ENCODE measurements at places on chromosomes 7 and 10.

DNA sequence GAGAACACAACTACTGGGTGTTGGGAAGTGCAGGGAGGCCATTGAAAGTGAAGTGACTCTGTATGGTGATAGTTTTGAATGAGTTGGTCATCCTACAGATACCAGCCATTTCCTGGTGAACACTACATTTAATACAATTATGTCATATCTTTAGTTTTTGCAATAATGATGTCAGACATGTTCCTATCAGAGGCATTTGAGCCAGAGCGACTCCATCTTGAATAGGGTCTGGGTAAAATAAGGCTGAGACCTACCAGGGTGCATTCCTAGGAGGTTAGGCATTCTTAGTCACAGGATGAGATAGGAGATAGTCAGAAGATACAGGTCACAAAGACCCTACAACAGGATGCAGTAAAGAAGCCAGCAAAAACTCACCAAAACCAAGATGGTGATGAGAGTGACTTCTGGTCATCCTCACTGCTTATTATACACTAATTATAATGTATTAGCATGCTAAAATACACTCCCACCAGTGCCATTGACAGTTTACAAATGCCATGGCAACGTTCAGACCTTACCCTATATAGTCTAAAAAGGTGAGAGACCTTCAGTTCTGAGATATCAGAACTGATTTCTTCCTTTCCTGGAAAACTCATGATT is 28.2 kb downstream of the ADK start:
- DNase-seq: no peak

DNA sequence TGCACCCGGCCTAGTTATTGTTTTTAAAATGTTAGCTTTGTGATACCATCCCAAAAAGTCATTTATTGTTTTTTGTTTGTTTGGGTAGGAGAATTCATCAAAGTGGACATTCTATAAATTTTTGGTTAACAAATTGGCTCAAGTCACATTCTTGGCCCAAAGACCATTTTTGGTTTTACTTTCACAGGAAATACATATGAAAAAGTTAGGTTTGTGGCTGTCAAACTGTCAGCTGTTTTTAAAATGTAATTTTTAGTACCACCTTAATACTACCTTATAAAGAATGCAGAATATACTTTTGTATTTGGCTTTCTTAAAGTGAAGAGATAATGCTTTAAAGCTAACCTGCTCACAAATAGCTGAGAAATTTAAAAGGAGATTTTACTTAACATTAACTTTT is 25.1 kb downstream of the TMEM168 start:
- no peak for DNase-seq

GRCh38 chr10:100725071-100725471 is 20.3 kb upstream of the PAX2 start:
- DNase-seq: no peak

DNA sequence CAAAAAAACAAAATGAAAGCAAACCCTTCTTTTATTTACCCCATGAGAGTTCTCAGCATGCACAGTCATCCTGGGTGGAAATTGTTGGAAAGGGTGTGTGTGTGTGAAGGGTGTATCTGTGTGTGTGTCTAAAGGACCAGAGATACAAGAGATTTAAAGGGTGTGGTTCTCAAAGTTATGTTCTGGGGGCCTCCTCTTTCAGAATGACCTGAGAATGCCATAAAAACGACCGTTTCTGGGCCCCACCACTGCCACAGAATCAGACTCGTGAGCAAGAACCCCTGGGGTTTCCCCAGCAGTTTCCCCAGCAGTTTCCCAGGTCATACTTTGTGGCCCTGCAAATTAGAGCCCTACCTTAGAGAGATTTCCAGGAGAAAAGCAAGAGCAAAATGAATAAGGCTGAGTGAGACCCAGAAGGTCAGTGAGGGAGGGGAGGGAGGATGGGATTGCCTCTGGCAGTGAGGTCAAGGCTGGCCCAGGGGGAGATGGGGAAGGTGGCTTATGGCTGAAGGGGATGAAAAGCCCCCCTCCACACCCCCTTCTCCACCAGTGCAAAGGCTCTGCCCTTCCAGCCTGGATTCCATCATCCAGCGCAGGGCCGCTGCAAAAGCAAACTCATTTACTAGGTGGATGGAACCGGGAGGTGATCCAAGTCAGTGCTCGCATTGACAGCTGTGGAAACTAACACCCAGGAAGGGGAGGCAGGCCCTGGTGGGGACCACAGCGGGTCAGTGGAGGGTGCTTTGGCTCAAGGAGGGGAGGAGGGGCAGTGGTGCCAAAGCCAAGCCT is 10.2 kb downstream of the PYROXD2 start:
- no peak for DNase-seq

- DNase-seq: no peak
Measured at GRCh38 chr10:31789555-31789954, 139.1 kb downstream of the ARHGAP12 start.

DNA sequence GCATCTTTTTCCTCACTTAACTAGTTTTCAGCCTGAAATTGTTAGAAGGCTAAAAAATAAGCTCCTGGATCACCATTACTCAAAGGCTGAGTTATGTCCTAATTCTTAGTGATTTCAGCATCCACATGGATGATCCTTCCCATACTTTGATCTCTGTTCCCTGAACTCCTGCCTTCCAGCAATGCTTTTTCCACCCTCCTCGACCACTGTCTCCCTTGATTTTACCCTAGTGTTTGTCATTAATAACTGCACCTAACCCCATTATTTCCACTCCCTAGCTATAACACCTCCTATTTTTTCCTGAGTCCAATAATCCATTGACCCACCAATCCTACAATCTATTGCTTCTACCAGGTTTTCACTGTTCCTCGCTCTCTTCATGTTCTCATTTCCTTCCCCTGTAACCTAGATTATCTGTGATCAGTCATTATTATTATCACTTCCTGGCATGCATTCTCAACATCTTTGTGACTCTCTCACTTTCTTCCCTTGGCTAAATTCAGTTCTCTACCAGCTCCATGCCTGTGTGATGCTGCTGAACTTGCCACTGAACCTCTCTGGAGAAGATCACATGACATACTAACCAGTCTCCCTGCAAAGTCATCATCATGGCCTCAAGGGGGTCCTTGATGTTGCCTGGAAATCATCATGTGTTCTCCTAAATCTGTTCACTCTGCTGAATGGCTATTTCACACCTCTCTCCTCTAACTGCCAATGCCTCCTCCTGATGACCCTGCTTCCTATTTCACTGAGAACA is 6.5 kb upstream of the CALU start:
- no peak for DNase-seq

DNA sequence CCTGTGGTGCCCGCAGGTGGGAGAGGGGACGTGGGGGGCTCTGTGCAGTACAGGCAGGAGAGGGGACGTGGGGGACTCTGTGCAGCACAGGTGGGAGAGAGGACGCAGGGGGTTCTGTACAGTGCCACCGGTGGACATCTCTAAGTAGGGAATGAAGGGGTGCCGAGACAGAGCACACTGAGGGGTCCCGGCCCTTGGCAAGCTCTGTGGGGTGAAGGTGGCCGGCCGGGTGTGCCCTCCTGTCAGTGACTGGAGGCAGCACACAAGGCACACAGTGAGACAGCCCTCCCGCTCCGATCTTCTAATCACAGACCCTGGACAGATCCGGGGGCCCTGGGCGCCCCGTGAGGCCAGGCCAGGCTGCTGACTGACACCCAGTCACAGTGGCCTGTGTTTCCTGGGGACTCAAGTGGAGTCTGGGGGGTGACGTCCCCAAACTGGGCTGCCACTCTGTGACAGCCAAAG is 11.2 kb downstream of the GPR146 start:
- DNase-seq: peak; percentile 74

DNA sequence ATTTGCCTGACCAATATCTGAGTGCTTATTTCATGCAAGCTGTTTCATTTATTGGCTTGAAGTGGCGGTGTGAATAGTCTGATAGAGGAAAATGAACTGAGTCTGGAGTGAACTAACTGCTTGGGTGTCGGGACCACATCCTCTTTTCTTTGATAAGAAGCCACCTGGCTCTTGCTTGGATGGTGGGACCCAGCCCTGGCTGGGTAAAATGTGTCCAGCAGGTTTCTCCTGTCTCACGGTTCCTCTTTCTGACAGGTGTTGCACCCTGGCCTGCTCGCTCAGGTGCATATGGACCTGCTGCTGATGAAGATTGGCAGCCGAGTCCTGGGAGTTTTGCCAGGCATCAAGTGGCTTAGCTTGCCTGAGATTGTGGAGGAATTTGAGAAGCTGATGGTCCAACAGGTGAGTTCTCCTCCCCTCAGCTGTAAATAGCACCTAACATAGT is 1.6 kb downstream of the ADCK2 start:
- DNase-seq: peak; percentile 44

- no peak for DNase-seq
Measured at GRCh38 chr10:3961082-3961481, 176.1 kb upstream of the KLF6 start.

DNA sequence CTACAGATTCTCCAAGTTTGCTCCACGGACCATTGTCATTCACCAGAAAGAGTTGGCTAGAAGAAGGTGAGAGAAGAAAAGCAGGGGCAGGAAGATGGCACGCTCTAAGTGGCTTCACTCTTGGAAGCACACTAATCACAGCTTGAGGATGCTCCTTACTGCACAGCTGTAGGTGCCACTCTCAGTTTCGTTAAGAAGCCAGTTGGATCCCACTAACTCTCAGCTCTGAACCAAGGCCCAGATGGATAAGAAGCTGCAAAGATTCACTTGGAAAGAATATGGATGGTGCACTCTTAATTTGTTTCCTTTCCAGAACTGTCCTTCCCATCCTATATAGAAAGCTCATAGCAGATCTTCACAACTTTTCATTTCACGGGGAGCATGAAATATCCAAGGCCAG is 94.5 kb upstream of the AGK start:
- DNase-seq: no peak

GRCh38 chr10:87842776-87843497 is 20.4 kb downstream of the KLLN start:
- no peak for DNase-seq

- no peak for DNase-seq
Measured at GRCh38 chr10:113100281-113100680, 150.2 kb downstream of the TCF7L2 start.

- DNase-seq: no peak
Measured at GRCh38 chr10:60338786-60339185, 50.9 kb downstream of the ANK3 start.

DNA sequence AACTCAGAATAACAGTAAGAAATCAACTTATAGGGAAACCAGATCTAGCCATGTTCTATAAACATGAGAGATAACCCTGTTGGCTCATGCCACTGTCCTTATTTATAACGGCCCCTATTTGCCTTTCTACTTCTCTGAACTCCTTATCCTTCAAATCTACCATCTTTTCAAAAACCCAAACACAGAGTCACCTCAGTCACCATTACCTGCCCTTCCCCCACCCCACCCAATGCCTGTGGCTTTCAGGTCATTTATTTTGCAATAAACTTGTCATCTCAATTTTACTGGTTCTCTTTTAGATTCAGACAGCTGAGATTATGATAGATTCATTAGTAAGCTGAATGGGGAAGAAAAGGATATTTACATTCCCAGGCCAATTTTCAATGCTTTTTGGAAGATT is 53.6 kb downstream of the KMT2C start:
- DNase-seq: no peak

DNA sequence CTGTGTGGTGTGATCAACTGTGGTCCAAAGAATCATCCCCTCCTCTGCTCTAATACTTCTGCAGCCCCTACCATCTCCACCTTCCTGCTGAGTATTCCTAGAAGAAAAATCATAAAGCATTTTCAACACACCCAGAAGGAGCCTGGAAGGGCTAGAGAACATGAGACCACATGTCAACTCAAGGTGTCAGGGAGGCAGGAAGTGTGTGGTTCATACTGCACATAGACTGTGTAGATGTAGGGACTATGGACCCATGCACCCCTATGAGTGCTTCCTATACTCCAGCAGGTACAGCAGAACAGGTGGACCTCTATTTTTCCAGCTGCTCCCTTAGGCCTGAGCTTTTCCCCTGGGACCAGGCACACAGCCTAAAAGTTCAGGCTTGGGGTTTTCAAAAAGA is 2.6 kb upstream of the ZNF746 start:
- no peak for DNase-seq

DNA sequence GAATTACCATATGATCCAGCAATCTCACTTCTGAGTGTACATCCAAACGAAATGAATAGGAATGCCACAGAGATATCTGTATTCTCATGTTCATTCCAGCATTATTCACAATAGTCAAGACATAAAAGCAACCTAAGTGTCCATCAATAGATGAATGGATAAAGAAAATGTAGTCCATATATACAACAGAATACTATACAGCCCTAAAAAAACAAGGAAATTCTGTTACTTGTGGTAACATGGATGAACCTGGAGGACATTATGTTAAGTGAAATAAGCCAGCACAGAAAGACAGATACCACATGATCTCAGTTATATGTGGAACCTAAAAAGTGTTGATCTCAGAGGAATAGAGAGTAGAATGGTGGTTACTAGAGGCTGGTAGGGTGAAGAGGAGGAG is 26.7 kb downstream of the TSPAN12 start:
- DNase-seq: no peak

- no peak for DNase-seq
Measured at GRCh38 chr10:83283151-83283550, 856.2 kb upstream of the GHITM start.

DNA sequence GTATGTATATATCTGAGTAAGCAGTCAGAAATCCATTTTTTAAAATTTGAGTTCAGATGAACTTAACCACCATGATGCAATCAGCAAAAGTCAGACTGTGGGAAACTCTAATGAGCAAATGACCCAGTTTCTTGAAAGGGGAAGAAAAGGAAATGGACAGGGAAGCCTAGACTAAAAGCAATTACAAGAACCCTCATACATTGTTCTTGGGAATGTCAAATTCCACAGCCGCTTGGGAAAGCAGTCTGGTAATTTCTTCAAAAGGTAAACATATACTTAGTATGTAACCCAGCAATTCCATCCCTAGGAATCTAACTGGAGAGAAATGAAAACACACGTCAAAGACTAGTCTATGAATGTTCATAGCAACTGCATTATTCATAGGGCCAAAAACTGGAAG is 16.4 kb upstream of the FOXK1 start:
- DNase-seq: no peak

DNA sequence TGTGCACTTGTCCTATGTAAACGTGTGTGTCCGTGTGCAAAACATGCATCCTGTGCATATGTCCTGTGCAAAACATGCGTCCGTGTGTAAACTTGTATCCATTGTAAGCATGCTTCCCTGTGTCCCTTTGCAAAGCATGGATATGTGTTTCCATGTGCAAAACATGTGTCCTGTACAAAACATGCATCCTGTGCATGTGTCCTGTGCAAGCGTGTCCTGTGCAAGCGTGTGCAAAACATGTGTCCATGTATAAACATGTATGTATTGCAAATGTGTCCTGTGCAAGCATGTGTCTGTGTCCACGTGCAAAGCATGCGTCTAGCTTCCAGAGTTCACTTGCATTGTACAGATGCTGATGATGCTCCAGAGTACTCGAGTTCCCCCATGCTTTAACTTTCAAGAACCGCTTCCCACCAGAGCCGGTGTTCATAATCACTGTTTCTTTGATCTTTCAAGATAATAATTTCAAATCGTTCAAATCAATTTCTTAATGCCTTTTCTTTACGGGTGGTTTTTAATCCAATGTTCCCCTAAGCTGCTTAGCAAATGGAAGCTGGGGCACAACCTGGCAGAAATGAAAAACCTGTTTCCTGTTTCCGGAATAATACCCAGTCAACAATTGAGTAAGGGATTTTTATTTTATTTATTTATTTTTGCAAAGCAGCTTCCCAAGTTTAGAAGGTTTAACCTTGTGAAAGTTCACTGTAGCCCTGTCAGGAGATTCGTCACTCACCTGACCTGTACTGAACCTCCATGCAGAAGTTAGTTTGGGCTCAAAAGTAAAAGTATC is 641 bp upstream of the ASB13 start:
- no peak for DNase-seq

GRCh38 chr10:132447446-132448247 is 50.6 kb downstream of the PWWP2B start:
- no peak for DNase-seq

GRCh38 chr7:10222976-10223375 is 750.7 kb upstream of the PHF14 start:
- no peak for DNase-seq
